ENCODE measurements at places on chromosomes 2 and 18.

DNA sequence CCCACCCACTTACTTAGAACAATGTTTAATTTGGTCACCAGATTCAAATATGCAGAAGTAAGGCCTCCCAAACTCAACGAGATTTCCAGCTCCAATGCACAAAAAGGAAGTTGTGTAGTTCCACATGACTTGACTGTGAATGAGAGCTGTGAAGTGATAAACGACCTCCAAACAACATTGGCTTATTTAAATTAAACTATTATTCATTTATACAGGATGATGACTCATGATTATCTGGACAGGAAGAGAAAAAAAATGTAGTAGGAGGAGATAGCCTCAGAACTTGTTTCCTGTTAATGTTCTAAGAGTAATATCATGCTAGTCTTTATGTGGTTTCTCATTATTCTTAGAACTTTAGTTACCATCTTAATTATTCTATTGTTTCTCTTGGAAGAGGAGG, 237.3 kb downstream of the C1D start:
- no peak for DNase-seq

DNA sequence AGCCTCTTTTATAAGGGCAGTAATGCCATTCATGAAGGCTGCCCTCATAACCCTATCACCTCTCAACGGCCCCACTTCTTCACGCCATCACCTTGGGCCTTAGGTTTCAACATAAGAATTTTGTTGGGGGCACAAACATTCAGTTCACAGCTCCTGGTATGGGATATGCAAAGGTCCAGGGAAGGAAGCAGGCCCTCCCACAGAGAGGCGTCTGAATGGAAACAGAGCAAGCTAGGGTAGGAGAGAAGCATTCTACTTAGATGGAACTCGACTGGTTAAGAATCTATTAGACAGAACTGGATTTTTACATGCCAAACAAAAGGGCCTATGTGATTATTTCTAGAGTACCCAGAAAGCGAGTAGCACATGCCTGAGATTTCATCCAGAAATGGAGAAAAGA, 42.8 kb downstream of the PROKR1 start:
- DNase-seq, result no peak

DNA sequence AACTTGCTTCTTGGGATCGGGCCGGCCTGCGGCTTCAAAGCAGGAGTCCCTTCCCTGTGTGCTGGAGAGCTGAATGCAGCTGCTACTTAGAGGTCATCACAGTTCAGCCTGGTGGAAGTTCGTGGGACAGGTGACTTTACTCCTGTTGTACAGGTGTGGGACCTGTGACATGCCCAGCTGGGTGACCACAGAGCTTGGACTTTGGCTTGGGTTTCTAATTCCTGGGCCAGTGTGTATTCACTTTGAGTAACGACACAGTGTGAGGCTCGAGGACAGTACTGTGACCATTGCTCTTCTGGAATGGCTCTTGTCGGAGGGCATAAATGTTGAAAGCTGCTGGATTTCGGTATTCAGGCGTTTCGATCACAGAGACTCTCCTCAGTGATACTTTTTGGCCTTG, 114.5 kb downstream of the STPG4 start:
- no peak for DNase-seq

DNA sequence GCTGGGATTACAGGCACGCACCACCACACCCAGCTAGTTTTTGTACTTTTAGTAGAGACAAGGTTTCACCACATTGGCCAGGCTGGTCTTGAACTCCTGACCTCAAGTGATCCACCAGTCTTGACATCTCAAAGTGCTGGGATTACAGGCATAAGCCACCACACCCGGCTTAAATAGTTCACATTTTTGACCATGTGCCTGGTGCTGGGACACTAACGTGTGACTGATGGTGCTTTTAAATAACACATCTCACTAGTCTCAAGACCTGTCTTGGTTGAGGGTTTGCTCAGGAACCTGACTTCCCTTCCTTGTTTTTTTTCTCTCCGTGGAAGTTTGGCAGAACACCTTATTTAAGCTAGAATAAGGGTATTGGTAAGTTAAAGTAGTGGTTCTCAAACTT, 8.5 kb downstream of the FMNL2 start:
- no peak for DNase-seq

- DNase-seq, result no peak
Measured at GRCh38 chr2:46150445-46150955, 146.7 kb upstream of the EPAS1 start.

- DNase-seq, result no peak
Measured at GRCh38 chr2:46381263-46381849, 84.1 kb downstream of the EPAS1 start.

DNA sequence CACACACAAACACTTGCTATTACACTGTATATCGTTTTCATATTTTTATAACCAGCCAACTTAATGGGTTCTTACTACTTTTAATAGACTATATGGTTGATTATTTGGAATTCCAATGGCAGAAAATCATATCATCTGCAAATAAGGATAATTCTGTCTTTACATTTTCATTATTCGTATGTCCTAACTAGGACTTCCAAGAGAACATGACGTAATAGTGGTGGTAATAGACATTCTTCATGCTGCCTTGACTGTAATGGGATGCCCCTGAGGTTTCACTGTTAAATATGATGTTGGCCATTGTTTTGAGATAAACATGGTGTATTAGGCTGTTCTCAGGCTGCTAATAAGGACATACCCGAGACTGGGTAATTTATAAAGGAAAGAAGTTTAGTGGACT, 45.2 kb downstream of the DYNAP start:
- no peak for DNase-seq

GRCh38 chr2:190579915-190580846, 45.7 kb upstream of the NEMP2 start:
- no peak for DNase-seq

- DNase-seq, result no peak
Measured at GRCh38 chr2:64212346-64212745, 68.1 kb upstream of the PELI1 start.

- DNase-seq, result no peak
Measured at GRCh38 chr2:149884871-149885270, 297.3 kb upstream of the MMADHC start.

DNA sequence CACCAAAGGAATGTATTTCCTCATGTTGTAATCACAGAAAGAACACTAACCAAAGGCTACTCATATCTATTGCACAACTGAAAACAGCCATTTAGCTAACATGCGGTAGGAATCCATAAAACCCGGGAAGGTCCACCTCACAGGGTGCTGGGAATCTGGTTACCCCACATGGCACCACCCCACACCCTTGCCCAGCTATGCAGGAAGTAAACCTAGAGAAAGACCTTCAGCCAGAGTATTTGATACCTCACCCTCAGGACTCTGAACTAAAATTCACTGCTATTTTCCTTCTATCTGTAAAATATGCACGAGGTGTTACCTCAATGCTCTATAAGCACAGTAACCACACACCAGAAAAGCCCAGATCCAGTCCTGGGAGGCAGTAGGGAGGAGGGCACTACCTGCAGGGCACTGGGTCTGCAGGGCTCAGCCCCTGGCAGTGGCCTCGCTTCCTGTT, 45.8 kb downstream of the PTPN2 start:
- no peak for DNase-seq

- no peak for DNase-seq
Measured at GRCh38 chr2:25081237-25081790, 39.4 kb downstream of the EFR3B start.
